ENCODE measurements at places on chromosomes 11 and 22.

GRCh38 chr22:37358917-37359316, 68.4 kb downstream of the ELFN2 start:
- no peak for DNase-seq

DNA sequence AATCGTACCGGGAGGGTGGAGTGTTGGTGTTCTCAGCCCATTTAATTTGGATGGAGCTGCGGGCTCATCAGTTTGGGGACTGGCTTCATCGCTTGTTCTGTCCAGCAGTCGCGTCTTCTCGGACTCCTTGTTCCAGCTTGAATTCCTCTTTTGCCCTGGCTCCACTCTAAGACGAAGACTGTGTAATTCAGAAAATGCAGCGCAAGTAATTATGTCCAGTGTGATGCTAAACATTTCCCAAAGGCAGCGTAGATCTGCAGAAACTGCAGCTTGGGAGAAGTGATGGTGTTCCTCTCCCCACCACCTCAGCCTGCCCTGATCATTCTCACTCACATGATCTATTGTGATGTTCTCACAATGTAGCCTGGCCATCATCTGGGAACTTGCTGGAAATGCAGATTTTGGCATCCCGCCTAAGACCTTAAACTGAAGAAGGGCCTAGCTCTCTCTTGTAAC, 666 bp downstream of the SLC25A18 start:
- DNase-seq, result no peak

DNA sequence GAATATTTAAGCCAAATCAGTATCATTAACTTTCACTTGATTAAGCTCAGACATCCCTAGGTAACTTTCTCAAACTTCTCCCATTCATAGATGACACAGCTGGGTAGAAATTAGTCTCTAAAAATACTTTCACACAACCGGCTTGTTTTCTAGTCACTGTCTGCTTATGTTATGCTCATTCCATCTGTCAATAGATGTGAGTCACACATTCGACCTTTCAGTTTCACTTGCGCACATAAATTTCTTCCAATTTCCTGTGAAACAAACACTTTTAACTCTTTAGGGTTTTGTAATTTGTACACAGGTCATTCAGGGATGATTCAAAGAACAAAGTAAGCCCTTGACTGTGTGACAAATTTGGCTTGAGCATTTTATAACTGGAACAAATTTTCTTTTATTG, 723.0 kb downstream of the KCNA4 start:
- no peak for DNase-seq

DNA sequence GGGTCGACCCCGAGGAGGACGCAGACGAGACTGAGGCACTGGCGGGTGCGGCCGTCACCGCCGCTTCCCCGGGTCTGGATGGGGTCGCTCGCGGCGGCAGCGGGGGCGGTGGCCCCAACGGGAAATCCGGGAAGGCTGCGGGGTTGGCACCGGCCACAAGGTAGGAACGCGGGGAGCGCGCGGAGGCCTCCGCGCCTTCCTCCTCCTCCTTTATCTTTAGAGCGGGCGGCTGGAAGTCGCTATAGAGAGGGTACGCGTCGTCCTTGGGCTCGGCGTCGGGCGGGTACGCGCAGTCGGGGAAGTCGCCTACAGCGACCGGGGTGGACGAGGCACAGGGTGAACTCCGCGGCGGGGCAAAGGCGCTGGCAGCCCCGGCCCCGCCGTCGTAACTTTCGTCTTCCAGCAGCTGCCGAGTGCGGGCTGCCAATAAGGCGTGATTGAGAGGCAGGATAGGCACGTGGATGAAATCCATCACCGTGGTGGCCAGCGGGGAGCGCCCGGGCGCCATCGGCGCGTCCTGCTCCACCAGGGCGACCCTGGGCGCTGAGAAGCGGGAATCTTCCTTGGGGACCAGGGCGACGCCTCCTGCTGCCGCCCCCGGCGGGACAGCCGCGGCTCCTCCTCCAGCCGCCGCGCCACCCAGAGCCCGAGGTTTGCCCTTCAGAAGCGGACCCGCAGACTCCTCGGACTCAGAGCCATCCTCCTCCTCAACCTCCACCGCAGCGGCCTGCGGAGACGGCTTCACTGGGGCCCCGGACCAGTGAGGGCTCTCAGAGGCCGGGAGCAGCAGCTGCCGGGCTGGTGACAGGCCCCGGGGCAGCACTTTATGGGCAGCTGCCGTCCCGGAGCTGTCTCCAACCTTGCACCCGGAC, 1.7 kb downstream of the PGR start:
- no peak for DNase-seq

GRCh38 chr22:23498811-23499798, 81.0 kb downstream of the IGLL1 start:
- no peak for DNase-seq

DNA sequence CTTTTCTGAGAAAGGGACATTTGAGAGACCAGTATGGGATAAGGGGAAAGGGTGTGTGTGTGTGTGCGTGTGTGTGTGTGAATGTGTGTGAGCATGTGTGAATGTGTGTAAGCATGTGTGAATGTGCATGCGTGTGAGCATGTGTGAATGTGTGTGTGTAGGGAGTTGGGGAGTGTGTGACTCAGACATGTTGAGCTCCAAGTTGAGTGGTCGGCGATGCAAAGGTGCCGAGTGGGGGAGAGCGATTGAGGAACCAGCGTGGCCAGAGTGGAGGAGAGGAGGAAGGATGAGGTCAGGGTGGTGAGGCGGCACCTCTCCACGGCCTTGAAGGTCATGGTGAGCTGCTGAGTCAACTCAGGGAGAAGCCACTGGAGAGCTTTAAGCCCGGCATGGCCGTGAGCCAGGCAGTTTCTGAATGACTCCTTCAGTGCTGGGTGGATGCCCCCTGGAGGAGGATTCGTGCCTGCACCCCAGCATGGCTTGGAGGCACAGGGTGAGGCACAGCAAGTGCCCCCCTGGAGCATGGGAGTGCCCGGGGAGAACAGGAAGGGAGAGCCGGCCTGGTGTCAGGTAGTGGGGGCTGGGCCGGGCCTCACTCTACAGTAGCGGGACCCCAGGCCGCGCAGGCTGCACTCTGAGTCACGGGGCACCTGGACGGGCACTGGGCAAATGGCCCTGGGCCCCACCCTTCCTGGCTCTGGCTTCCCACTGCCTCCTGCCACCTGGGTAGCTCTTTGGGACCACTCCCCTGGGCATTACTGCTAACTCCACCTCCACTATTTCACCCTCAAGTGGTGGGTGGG, 8.2 kb upstream of the CCDC88B start:
- DNase-seq, result peak; percentile 31

GRCh38 chr11:1642288-1643145, 12.9 kb downstream of the KRTAP5-5 start:
- DNase-seq, result no peak

- no peak for DNase-seq
Observed at GRCh38 chr22:37418627-37419369, 8.5 kb downstream of the ELFN2 start.

GRCh38 chr11:33182246-33182878, 21.1 kb upstream of the CSTF3 start:
- DNase-seq, result no peak

DNA sequence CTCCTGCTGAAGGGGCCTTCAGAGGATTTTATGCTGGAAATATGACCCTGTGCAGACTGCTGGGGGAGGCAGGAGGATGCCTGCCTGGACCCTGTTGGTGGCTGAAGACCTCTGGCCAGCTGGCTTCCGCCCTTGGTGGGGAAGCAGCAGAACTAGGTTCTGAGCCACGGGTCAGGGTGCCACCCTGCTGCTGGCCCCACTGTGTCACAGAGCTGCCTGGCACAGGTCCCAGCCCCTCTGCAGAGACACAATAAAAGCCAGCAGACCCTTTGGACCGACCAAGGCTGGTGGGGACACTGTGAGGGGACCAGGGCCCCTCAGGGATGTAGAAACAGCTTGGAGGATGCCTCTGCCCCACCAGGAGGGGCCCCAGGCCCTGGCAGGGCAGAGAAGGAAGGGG, 6.9 kb upstream of the SREBF2 start:
- DNase-seq, result no peak

- DNase-seq, result peak; percentile 30
Observed at GRCh38 chr11:46238078-46238966, 39.1 kb upstream of the CREB3L1 start.
